Fibroblast of skin of right quadriceps (primary cell): ENCODE measurements at places on chromosomes 1 and 21.

DNA sequence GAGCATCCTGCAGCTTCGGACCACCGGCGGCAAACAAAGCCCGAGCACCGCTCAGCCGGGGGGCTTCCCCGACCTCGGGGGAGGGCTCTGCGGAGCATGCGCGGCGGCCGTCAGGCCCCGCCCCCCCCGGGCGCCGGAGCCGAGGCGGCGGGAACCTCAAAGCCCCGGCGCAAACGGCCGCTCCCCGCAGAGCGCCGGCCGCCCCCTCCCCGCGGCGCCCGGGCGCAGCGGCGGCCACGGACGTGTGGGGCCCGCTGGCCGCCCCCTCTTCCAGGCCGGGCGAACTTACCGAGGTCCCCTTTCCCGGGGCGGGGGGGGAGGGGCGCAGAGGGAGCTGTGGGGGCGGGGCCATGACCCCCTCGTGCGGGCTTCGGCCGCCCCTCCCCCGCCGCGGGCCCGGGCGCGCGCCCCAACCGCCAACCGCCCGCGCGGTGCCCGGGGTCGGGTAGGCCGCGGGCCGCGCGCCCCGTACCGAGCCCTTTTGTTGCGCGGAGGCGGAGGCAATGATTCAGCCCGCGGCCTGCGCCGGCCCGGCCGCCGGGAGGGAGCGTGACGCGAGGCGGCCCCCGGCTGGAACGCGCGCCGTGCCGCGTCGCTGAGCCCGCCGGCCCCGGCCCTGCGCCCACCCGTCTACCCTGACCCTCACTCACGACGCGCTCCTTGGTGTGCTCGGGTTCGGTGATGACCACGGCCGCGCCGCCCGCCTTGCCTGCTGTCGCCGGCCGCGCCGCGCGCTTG lies 1.7 kb downstream of the RCC2 start:
- peak; percentile 44 for DNase-seq

GRCh38 chr1:33725037-33725436 lies 138.8 kb upstream of the HMGB4 start:
- DNase-seq: no peak

DNA sequence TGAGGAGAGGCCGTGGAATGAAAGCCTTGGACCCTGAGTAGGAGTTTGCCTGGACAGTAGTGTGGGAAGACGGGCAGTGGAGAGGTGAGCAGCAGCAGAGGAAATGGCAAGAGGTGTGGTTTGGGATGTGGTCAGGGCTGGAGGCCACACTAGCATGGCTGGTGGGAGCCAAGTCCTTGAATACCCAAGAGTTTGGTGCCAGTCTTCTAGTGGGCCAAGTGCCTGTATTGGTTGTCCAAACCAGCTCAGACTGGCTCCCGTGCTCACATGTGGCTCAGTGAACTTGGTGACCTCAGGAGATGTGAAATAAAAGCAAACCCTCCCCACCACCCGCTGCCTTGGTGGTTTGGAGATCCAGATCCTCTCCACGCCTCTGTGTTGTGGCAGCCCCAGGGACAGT lies 2.4 kb downstream of the GUCA2A start:
- DNase-seq: no peak

DNA sequence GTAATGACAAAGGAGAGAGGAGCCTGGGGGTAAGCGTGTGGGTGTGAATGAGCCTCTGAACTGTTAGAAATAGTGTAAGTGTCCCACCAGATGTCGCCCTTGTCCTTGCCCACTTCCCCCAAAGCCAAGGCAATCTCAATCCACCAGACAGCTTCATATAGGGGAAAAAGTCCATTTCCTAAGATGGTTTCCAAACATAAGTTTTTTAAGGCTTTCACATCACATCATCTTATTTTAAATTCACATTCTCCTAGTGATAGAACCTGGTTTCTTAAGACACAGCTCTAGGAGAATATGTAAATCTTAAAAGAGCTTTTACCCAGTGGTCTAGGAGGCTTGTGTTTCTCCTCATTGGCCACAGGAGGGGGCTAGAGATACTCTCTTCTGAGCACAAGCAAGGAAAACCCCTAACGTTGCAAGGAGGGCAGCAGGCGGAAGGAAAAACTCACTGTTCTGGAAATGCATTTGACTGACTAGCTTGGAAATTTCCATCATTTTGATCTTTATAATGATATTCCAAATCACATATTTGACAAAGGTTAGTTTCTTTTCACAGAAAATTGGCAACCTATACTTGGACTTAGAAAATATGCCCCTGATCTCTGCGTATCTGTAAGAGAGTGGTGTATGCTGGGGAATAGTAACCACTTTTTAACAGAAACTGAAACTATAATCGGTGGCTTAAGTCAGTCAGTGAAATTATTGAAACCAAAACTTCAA lies 51.9 kb upstream of the LPAR3 start:
- DNase-seq: peak; percentile 86

DNA sequence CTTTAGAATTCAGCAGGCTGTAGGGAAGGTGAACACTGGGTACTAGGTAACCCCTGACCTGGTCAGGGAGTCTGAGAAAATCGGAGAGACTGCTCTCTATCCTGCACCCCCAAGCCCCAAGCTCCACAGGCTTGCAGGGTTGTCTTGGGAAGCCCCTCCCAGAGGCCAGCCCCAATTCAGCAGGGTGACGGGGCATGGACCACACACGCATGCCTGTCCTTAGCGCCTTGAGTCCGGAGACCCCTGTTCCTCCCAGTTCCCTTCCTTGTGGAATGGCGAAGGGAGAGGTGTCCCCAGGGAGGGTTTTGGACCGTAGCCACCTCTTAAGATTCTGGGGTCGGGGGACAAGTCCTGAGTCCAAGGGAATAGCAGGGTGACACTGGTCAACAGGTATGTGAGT lies 116.1 kb downstream of the HLCS start:
- DNase-seq: no peak

- DNase-seq: no peak
Observed at GRCh38 chr1:45785583-45785982, 17.8 kb upstream of the MAST2 start.

- no peak for DNase-seq
Observed at GRCh38 chr21:15823486-15824150, 93.8 kb downstream of the USP25 start.

GRCh38 chr1:42747125-42747524 lies 7.1 kb upstream of the CLDN19 start:
- DNase-seq: no peak

DNA sequence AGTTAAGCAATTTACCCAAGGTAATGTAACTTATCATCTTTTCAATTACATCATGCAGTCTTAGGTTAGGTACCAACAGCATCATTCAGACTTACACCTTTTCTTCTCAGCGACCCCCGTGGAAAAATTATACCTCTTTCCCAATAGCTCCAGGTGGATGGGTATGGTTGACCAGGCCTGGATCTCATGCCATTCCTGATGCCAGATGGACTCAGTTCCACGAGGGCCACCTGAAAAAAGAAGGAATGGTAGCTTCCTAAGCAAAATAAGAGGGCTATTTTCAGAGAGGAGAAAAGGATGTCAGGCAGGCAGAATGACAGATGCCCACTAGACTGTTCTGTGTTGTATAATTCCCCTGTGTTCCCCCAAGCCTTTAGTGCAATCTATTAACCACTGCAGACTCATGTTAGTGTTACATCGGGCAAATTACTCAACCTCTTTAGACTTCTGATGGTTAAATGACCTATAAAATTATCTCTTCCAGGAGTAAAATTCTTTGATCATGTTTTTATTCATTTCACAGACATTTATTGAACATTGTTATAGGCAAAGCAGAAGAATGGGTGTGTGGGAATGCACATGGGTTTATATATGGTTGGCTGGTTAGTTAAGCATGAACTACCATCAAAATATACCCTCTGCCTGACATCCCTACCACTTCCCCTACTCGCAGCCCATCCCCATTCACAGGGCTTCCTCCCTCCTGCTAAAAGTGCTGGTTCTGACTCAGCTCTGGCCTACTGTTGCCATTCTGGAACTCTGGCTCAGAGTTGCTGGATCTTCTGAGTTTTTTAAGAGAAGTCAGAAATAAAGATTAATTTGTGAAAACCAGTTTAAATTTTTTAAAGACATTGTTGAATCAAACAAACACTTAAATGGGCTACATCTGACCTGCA lies 10.6 kb upstream of the MYSM1 start:
- DNase-seq: no peak

GRCh38 chr1:11736746-11737639 lies 1.1 kb downstream of the AGTRAP start:
- DNase-seq: peak; percentile 69

DNA sequence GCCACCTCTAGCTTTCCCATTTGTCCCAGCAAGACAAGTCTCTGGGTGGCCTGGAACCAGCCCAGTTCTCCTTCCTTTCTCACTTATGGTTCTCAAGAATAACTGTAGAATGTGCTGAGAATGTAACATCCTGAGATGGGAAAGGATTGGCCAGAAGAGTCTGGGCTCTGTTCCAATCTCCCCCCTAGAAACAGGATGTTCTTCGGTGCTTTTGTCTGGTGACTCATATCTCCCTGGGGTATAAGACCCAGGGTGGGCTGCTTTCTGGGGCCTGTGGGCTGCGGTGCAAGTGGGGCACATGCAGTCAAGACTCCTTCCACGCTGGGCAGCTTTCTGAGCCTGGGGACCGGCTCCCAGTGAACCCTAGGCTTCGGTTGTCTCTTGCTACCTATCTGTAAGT lies 251.2 kb upstream of the POU3F1 start:
- peak; percentile 22 for DNase-seq

DNA sequence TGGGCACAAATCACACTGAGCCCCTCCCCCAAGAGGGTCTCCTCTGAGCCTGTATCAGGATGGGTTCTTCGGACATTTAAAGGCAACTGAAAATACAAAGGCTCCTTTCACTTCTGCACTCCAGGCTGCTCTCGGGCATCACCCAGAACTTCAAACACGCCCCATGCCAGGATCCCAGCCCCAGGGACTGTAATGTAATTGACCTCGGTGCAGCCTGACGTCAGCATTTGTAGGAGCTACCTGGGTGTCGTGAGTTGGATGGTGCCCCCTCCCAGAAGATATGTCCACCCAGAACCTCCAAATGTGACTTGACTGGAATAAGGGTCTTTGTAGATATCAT lies 95.2 kb downstream of the PSMG1 start:
- no peak for DNase-seq

- no peak for DNase-seq
Observed at GRCh38 chr1:199546323-199546722, 481.2 kb upstream of the NR5A2 start.

DNA sequence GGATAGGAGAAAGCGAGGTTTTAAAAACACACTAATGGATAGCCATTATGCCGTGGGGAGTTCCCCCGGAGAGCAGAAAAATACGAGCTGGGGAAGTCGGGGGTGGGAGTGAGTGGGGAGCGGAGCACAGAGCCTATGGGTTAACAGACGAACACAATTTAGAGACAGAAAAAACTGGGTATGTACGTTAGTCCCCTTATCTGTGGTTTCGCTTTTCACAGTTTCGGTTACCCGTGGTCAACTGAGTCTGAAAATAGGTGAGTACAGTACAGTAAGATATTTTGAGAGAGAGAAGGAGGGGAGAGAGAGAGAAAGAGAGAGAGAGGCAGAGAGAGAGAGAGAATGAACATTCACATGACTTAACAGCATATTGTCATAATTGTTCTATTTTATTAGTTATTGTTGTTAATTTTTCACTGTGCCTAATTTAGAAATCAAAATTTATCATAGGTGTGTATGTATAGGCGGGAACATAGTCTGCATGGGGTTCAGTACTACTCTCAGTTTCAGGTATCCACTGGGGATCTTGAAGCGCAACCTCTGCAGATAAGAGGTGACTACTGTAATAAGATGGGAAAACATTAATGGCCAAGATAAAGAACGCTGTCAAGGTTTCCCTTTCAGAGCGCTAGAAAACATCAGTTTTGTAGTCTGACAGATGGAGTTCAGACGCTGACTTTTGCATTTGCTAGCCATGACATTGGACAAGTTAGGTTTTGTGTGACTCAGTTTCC lies 125.6 kb upstream of the LMO4 start:
- no peak for DNase-seq

GRCh38 chr1:24266998-24267397 lies 52.2 kb upstream of the GRHL3 start:
- no peak for DNase-seq

- peak; percentile 29 for DNase-seq
Observed at GRCh38 chr1:53592521-53592982, 133.4 kb downstream of the DMRTB1 start.

GRCh38 chr1:24508911-24509310 lies 6.3 kb downstream of the RCAN3 start:
- no peak for DNase-seq

DNA sequence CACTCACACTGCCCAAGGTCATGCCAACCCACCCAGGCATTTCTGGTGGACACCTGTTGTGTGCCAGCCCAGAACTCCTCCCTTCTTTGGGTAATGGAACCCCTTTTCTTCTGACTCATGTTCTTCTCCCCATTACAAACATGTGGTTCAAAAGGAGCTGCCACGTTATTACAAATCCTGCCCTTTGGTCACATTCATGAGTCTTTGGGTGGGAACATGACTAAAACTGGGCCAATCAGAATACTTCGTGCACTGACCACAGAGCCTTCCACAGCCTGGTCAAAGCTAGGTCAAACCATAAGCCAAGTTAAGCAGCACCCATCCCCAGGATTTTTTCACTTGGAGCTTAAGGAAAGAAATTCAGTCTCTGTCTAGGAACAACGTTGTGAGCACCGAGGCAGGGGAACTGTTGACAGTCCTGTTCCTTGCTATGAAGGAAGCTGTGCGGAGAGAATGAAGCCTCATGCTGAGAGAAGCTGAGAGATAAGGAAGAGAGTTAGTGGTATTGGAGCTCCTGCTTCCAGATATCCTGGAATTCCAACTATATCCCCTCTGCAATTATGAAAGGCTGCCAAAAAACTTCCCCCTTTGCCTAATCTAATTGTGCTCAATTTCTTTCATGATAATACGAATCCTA lies 46.8 kb upstream of the DIPK1A start:
- DNase-seq: no peak
